Foreskin keratinocyte (primary cell): ENCODE measurements at places on chromosomes 5 and 9.

DNA sequence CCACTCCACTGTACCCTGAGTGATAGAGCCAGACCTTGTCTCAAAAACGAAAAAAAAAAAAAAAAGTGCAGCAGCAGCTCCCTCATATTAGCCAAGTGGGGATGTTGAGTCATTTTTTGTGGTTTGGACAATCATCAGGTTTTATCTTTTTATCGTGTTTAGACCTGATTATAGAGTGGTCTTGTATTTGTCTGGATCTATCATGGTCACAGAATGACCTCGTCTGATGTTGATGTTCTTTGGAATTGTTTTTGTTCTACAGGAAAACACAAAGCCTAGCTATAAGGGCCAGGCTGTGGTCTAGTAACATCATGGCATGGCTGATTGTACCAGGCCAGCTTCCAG, 1.6 kb upstream of the FBXW11 start:
- DNase-seq = no peak

DNA sequence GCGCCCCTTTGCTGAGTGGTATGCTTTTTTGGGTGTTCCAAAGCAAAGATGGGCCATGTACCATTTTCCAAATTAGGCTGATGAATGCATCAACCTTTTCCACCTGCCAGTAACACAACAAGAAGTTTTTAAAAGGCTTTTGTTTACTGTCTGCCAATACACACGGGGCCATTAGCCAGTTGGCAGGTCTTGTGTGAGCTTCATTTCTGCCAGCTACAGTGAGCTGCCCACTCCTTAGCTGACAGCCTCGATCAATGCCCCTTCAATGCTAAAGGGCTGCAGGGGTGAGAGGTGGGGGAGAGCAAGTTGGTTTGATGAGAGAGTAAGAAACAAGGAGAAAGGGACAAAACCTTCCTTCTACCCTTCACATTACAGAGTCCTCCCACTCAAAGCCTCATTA, 128.7 kb downstream of the C5orf15 start:
- no peak for DNase-seq

DNA sequence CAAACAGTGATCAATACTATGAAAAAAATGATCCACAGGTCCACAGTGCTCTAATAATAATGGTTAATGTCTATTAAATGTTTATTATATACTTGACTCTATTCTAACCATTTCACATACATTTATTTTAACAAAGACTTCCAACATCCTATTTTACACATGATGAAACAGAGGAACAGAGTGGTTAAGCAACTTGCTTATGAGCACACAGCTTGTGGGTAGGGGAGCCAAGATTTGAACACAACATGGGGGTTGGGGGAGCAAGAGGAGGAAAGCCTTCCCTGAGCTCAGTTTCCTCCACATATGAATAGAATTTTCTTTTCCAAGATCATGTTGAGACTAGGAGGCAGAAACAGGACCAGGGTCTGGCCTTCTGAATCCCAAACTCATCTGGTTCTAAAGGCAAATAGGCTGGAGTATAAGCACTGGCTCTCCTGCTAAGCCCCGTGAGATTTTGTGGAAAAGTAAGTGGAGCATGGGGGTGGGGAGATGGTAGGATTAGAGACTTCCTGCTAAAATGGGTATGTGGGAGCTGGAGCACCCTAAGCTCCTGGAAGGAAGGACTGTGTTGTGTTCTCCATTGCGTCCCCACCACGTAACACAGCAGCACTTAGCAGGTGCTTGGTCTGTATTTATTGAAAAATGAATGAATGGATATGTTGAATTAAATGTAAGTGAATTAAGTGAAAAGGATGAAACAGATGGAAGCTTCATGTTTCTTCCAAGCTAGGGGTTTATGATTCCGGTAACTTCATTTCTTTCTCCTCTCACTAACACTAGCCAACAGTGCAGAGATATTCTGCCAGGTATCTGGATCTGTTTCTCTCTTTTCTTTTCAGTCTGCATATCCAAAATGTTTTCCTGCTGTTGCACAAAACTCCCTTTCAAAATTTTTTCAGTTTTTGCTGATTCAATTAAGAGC, 26.9 kb upstream of the GALNT10 start:
- no peak for DNase-seq

DNA sequence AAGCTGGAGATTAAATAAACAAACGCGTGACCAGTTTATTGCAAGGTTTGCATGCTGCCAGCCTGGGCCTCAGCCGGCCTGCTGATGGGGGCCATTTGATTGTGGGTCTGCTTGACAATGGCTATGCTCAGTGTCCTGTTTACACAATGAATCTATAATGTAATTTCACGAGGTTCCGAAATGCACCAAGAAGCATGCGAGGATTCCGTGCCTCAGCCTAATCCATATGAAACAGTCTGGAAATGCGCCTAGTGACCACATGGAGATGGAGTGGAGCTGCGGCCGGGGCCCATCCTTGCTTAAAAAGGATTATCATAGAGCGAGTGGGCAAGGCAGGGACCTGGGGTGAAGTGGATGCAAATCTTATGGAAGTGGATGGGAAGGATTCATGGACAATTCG, 382.4 kb downstream of the CDK5RAP2 start:
- DNase-seq = no peak

- DNase-seq = peak; percentile 41
Measured at GRCh38 chr5:55708732-55709131, 3.4 kb downstream of the SLC38A9 start.

DNA sequence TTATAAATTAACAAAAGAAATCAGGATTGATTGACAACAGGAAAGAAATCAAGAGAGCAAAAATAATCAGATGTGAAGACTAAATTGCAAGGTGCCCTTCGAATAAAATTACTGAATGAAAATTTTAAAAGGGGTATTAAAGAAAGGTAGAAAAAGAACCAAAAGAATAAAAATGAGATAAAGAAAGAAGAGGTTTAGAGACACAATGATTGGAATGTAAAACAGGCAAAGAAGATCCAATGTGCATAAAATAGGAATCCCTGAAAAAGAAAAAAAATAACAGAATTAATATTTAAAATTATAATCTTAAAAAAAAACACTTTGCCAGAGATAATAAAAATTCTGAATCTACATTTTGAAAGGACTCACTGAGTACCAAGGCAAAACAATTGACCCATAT, 73.0 kb downstream of the AP3B1 start:
- no peak for DNase-seq

- DNase-seq = peak; percentile 2
Measured at GRCh38 chr5:129271308-129271707, 176.8 kb downstream of the ISOC1 start.

GRCh38 chr9:134245179-134245578, 80.8 kb upstream of the RNU6ATAC start:
- DNase-seq = no peak

- DNase-seq = peak; percentile 17
Measured at GRCh38 chr5:60161340-60161934, 267.9 kb upstream of the PDE4D start.

DNA sequence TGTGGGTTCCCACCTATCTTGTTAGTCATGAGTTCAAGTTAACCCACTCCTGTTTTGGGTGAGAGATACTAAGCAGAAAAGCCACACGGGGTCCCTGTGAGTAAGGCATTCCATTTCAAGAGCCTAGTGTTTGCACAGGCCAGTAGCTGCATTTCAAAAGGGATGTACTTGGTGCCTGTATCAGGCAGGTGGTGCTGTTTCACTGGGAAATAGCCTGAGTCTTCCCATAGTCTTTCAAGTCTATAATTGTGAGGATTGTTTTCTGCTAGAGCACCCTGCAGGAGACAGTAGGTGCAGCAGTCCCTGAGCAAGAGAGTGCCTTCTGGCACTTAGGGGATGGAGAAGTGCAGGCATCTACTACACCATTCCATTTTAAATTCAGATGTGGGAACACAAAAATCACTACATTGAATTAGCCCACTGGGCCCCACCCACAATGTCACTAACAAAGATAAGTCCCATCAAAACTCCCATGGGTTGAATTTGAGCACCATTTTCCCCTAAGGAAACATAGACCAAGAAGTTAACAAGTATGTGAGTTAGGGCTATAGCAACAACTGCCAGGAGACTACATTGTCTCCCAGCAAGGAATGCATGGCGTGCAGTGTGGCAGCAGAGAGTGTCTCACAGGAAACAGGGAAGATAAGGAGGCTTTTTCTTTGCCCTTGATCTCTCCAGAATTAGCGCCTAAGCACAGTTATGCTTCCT, 263.2 kb downstream of the COX7C start:
- DNase-seq = peak; percentile 65

GRCh38 chr5:131394128-131394527, 130.3 kb downstream of the CDC42SE2 start:
- DNase-seq = no peak

- DNase-seq = no peak
Measured at GRCh38 chr5:39696672-39697398, 272.1 kb upstream of the DAB2 start.

DNA sequence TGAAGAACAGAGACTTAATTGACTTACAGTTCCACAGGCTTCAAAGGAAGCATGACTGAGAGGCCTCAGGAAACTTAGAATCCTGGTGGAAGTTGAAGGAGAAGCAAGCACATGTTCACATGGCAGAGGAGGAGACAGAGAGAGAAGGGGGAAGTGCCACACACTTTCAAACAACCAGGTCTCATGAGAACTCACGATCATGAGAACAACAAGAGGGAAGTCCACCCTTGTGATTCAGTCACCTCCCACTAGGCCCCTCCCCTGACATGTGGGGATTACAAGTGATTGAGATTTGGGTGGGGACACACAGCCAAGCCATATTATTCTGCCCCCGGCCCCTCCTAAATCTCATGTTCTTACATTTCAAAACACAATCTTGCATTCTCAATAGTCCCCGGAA, 19.5 kb downstream of the NR3C1 start:
- no peak for DNase-seq

GRCh38 chr5:144467792-144468191, 297.1 kb downstream of the KCTD16 start:
- no peak for DNase-seq

DNA sequence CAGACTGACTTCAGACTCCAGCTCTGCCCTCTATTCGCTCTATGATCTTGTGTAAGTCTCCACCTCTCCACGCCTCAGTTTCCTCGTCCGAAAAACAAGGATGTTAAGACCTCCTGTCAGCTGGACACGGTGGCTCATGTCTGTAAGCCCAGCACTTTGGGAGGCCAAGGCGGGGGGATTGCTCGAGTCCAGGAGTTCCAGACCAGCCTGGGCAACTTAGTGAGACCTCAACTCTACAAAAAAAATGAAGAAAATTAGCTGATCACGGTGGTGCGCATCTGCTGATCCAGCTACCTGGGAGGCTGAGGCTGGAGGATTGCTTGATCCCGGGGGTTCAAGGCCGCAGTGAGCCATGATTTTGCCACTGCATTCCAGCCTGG, 36.6 kb upstream of the GABRP start:
- DNase-seq = no peak

DNA sequence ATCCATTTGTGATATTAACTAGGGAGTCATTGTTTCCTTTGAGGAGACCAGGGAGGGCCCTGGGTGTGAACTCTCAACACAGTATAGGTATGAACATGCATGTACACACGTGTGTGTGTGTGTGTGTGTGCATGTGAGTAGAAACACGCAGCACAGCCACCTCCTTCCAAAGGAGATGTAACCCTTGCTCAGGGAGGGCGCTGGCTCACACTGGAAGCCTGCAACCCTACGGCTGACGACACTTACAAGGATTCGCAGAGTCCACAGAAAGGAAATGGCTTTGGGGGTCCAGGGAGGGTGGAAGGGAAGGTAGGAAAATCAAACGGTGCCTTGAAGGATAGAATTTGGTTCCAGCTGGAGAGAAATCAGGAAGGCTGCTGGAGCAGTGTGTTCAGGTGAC, 21.9 kb downstream of the TRIP13 start:
- DNase-seq = no peak

GRCh38 chr5:137753691-137754187, 424 bp downstream of the HNRNPA0 start:
- DNase-seq = no peak

DNA sequence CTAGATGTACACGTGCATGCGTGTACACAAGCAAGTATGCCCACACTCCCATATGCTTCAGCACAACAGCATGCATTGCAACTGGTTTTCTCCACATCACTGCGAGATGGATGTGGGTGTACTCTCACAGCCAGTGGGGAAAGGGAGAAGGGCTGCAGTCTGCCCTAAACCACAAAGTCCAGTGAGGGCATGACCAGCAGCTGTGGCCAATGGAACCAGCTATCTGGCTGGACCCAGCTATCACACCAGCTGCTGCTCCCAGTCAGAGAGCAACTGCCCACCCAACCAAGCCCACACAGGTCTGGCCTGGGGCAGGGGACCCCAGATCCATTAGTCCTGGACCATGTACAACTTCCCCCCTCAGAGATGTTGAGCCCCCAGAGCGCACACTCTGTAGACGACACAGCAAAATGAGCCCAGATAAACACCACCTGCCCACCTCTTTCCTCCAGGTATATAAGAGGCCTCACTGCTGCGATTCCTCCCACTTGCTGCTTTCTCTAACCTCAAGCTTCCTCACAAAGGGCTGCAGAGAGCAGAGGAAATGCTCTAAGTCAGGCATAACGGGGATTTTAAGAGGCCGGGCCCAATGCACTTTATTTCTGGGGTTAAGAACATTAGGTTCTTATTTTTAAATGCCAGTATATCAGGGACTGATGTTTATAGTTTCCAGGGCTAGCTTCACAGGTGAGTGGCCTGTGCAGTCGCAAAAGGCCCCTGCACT, 39.0 kb downstream of the SHB start:
- DNase-seq = no peak

DNA sequence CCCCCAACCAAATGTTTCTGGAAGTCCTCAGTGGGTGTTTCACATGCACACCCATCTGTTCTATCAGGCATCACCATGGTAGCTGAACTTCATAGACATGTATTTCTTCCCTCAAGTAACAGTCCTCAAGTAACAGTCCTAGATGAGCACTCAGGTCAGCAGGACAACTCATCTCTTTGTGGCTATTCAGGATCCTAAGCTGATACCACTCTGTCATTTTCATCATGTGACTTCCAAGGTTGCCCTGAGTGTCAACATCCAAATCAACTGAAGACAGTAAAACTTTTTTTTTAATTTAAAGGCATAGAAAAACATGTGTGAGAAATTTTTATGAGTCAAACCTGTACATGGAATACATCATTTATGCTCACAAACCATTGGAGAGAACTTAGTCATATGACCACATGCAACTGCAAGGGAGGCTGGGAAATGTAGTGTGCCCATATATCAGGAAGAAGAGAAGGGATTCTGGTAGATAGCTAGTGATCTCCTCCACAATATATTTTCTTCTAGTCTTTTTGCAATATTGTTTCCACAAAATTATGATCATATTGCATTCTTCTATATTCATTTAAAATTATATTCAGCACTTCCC, 64.2 kb upstream of the FST start:
- no peak for DNase-seq

DNA sequence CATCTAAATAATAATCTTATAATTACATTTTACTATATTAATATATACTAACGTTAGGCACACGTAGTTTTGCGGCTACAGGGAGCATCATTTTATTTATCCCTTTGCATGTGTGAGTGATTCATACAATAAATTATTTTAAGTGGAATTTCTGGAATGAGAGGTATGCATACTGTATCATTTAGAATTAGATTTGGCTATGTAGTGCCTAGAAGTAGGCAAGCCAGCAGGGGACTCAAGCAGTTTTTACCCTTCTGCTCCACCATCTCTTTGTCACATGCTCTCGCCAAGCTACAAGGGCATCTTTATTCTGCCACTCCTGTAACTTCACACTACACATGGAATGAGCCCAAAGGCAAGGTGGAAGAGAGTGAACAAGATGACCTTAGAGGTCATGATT, 60.8 kb downstream of the MEGF10 start:
- DNase-seq = peak; percentile 8
